ENCODE measurements at places on chromosomes 5 and 9.

DNA sequence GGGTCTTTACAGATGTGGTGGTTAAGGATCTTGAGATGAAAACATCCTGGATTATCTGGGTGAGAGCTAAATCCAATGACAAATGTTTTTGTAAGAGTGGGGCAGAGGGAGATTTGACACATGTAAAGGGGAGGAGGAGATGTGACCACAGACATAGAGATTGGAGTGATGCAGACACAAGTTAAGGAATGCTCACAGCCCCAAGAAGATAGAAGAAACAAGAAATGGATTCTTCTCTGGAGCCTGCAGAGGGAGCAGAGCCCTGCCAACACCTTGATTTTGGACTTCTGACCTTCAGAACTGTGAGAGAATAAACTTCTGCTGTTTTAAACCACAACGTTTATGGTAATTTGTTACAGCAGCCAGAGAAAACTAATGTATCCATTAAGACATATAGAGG is 21.7 kb downstream of the ITGA2 start:
- no peak for DNase-seq

DNA sequence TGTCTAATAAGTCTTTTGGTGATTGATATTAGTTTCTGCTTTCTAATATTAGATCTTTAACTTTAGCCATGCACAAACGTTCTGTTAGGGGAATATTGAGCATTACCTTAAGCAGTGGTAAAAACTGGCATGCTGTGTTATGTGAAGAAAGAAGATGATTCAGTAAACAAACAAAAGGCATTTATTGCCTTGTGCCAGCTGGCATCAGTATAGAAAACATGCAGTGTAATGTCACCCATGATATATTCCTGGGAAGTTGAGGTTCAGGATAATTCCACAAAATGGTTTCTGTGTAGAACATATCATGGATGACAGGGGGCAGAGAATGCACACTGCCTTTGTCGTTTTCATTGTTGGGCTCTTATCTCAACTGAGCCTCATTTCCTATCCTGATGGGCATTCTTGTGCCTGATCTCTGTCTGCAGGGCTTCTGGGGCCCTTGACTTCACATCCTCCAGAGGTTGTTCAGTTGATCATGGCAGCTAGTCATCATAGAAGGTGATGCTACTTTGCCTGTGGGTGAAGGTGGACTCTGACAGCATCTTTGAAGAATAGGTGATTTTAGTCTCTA is 24.2 kb downstream of the LRRTM2 start:
- DNase-seq, result no peak

DNA sequence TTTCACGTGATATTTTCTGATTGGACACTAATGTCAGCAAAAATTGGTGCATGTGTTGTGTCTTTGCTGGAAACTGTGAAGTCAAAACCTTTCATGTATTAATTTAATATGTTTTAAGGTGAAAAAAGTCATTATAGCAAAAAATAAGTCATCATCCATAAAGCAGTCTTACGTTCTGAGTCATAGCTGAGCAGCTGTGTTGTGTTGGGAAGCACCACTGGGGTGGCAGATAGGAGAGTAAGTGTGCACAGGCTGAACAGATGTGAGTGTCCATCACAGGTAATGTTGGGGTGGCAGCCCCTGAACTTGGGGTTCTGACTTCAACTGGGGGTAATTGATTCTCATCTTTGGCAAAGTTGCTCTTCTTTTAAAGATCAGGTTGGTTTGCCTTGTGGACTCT is 156.8 kb downstream of the NXNL2 start:
- no peak for DNase-seq

DNA sequence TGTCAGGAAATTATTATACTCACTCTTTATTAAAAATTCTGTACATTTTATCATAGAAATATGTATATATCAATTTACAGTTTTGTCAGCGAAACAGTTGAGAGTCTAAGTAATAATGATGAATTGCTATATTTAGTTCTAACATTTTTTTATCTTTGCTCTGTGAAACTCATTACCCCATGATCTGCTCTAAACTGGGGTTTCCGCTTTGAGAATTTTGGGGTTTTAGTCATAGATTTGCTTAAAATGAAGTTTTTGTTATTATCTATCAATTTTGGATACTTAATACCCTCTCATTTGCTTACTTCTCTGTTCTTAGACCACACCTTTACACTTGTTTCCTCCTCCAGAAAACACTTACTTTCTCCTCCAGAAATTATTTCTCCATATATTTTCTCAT is 333.8 kb upstream of the MPDZ start:
- DNase-seq, result no peak

DNA sequence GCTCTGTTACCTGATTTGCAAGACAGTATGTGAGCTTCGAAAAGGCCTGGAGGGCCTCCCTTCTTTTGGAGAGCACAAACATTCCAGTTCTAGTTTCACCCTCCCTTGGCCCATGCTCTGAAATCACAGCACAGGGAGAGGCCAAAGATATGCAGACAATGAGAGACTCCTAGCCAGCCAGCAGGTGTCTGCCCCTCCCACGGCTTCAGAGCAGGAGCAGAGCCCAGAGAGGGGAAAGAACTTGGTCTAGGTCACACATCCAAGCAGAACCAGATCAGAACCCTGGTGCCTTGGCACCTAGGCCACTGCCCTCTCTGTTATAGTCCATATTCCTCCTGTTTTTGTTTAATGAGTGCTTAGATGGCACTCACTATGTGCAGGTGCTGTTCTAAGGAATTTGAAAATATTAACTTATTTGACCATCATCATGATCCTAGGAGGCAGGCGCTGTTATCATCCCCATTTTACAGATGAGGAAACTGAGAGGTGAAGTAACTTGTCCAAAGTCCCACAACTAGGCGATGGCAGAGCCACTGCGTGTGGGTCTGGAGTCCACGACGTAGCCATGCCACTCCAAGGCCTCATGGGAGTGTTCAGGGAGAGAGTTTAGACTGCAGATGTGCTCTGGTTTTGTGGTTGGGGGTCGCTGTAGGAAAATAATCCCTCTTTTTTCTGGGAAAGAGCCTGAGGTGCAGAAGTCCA is 27.2 kb downstream of the TMOD1 start:
- no peak for DNase-seq

- DNase-seq, result no peak
These were observed 211.4 kb downstream of the GAS1 start for GRCh38 chr9:86735772-86736458.
